Activated CD4-positive, alpha-beta T cell treated with anti-CD3 and anti-CD28 coated beads, Interleukin-2, amount 10 ng/mL, durations not matched to agents 24 days and 14 days (primary cell): ENCODE measurements at places on chromosomes 3 and 15.
A peak's percentile ranks its signal among the peaks of the same experiment; 100 is the strongest.

- no peaks in the 10 kb centered on the region for H3K36me3 ChIP-seq
- H3K27me3 ChIP-seq = no peaks in the 10 kb centered on the region
Observed at GRCh38 chr3:20836801-20837200, 650.8 kb upstream of the SGO1 start.

GRCh38 chr3:66473181-66473580 lies 27.6 kb downstream of the LRIG1 start:
- H3K27ac ChIP-seq = no peak overlapping the region
- peaks cover 20% of the 10 kb centered on the region for H3K36me3 ChIP-seq
- no peak overlapping the region for H3K4me3 ChIP-seq

GRCh38 chr3:42490243-42490642 lies 12.2 kb upstream of the VIPR1 start:
- no peaks in the 10 kb centered on the region for H3K4me1 ChIP-seq
- no peaks in the 10 kb centered on the region for H3K36me3 ChIP-seq
- H3K4me3 ChIP-seq = no peak overlapping the region
- no peak for DNase-seq
- peaks cover 13% of the 10 kb centered on the region for H3K27me3 ChIP-seq

- no peak for DNase-seq
- no peaks in the 10 kb centered on the region for H3K36me3 ChIP-seq
- peak overlapping the region; percentile 49 for H3K27ac ChIP-seq
Observed at GRCh38 chr3:3192286-3192675, 12.8 kb upstream of the CRBN start.

DNA sequence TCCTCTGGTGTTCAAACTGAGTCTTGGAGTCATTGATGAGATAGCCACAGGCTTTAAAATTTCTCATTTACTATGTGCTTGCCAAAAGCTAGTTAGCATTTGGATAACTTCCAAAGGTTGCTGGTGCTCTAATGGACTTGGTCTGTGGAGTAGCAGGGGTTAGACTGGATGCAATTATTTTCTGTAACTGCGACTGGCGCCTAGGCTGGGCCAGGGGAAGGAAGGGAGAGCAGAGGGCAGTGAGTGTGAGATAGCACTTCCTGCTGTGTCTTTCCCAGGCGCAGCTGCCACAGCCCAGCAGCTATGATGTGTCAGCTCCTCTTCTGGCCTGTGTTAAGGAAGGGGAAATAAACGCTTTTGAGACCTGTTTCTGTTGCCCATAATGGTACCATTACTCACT lies 98.6 kb downstream of the MYRIP start:
- no peak for DNase-seq
- H3K27me3 ChIP-seq = no peaks in the 10 kb centered on the region
- H3K36me3 ChIP-seq = no peaks in the 10 kb centered on the region
- no peak overlapping the region for H3K4me3 ChIP-seq
- no peaks in the 10 kb centered on the region for H3K4me1 ChIP-seq
- no peak overlapping the region for H3K27ac ChIP-seq

DNA sequence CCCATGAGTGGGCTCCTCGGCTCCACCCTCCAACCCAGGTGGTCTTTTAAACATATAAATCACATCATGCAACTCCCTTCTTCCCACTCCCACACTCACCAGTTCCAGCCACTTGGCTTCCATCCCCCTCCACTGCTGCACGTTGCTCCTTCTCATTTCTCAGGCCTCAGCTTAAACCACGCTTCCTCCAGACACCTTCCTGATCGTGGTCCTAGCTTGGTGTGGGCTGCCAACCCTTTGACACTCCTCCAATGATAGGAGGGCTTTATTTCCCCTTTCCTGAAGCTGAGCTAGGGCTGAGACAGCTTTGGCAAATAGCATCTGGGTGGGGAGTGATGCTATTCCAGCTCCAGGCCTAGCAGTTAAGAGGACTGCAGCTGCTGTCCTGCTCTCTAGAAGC lies 130.1 kb downstream of the SRGAP3 start:
- H3K4me1 ChIP-seq = peaks cover 2% of the 10 kb centered on the region
- no peak for DNase-seq
- H3K27ac ChIP-seq = no peak overlapping the region
- peaks cover 3% of the 10 kb centered on the region for H3K27me3 ChIP-seq
- H3K4me3 ChIP-seq = no peak overlapping the region

GRCh38 chr3:76505202-76505845 lies 534.6 kb upstream of the ROBO2 start:
- DNase-seq = no peak
- no peak overlapping the region for H3K27ac ChIP-seq
- no peaks in the 10 kb centered on the region for H3K36me3 ChIP-seq
- no peaks in the 10 kb centered on the region for H3K4me1 ChIP-seq

DNA sequence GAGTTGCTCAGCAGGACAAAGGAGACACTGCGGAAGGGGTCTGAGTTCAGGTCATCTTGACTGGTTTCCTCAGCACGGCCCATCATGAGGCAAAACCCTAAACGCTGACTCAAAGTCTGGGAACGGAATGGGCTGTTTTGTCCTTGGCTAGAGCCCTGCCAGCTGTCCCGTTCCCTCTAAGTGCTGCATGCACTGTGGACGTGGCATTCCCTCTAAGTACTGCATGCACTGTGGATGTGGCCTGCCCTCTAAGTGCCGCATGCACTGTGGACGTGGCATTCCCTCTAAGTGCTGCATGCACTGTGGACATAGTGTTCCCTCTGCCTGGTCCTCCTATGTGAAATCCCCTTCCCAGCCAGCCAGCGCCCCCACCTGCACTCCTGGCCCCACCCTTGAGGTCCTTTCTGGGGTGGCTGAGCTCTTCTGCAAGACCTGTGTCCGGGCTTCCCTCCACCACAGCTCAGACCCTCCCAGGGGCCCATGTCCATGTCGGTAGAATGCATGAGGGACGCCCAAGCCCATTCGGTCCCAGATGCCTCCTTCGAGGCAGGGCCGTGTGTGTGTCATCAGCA lies 36.7 kb downstream of the TM2D3 start:
- no peaks in the 10 kb centered on the region for H3K36me3 ChIP-seq
- no peaks in the 10 kb centered on the region for H3K4me1 ChIP-seq
- DNase-seq = peak; percentile 52
